ENCODE measurements at places on chromosomes 1 and 21. TPM values are rescaled to one million over a fixed set of nuclear protein-coding genes. Genes with fewer than 3 reads are reported as not detected.

The RHD gene
- total RNA-seq: not detected

The ZNF683 gene
- total RNA-seq: not detected

The LCE1B gene
- total RNA-seq: not detected

The SLC44A5 gene
- 5.8 TPM for total RNA-seq

The NFASC gene
- not detected for total RNA-seq

DNA sequence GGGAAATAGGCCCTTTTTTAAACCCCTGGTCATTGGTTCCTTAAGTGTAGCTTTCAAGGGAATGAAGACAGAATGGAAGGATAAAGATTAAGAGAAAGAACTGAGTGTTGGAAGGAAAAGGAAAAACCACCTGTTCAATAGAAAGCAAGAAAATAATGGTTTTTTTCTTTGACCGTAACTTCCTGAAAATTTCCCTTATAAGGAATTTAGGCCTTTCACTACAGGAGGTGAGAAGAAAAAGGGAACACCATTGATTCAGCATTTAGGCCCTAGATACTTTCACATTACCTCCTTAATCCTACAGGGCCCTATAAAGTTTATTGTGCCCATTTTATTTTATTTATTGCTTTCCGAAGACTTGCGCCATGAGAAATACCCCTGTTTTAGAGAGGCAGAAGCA lies 18.9 kb downstream of the KPNA6 start:
- H3K27ac ChIP-seq: no peak overlapping the region
- peaks cover 14% of the 10 kb centered on the region for H3K4me1 ChIP-seq
- no peak for DNase-seq

GRCh38 chr1:167676205-167676915 lies 45.4 kb upstream of the MPZL1 start:
- H3K4me3 ChIP-seq: no peak overlapping the region
- H3K4me1 ChIP-seq: no peaks in the 10 kb centered on the region
- peaks cover 33% of the 10 kb centered on the region for H3K27me3 ChIP-seq
- no peak overlapping the region for H3K27ac ChIP-seq
- no peaks in the 10 kb centered on the region for H3K36me3 ChIP-seq

- no peak for DNase-seq
- no peaks in the 10 kb centered on the region for H3K36me3 ChIP-seq
- H3K27ac ChIP-seq: no peak overlapping the region
- H3K4me1 ChIP-seq: no peaks in the 10 kb centered on the region
These were observed 380.9 kb upstream of the PTBP2 start for GRCh38 chr1:96340686-96341085.

DNA sequence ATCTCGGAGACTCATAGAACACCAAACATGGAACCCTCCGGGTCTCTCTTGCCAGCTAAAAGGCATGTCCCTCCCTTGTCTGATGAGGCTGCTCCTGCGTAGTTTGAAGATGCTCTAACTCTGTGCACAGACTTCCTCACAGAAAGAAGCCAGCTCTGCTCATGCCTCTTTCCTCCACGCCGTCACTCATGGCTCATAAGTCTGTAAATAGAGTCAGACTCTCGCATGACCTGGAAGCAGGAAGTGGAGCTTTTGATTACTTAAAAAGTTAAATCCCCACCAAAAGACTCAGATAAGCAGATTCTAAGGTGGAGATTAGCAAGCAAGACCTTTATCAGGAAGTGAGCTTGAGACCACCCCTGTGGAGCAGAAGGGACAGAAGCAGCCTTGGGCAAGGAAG lies 171.6 kb downstream of the TRIM33 start:
- no peaks in the 10 kb centered on the region for H3K4me1 ChIP-seq
- H3K4me3 ChIP-seq: no peak overlapping the region
- H3K36me3 ChIP-seq: no peaks in the 10 kb centered on the region
- peaks cover 78% of the 10 kb centered on the region for H3K27me3 ChIP-seq
